ENCODE measurements at places on chromosomes 5 and 9.

- DNase-seq: no peak
Observed at GRCh38 chr5:167908606-167909005, 382.8 kb upstream of the WWC1 start.

- no peak for DNase-seq
Observed at GRCh38 chr5:57386958-57387357, 95.7 kb downstream of the ACTBL2 start.

GRCh38 chr5:156383510-156384265 lies 56.7 kb downstream of the SGCD start:
- DNase-seq: no peak

- DNase-seq: peak; percentile 18
Observed at GRCh38 chr9:79572032-79572607, 355 bp downstream of the TLE4 start.

- no peak for DNase-seq
Observed at GRCh38 chr9:134331186-134332025, 5.2 kb downstream of the RXRA start.

- no peak for DNase-seq
Observed at GRCh38 chr5:72122602-72123001, 15.3 kb downstream of the MAP1B start.

- no peak for DNase-seq
Observed at GRCh38 chr5:126355940-126356339, 67.3 kb upstream of the GRAMD2B start.

GRCh38 chr9:124238546-124239140 lies 19.1 kb upstream of the NEK6 start:
- no peak for DNase-seq

DNA sequence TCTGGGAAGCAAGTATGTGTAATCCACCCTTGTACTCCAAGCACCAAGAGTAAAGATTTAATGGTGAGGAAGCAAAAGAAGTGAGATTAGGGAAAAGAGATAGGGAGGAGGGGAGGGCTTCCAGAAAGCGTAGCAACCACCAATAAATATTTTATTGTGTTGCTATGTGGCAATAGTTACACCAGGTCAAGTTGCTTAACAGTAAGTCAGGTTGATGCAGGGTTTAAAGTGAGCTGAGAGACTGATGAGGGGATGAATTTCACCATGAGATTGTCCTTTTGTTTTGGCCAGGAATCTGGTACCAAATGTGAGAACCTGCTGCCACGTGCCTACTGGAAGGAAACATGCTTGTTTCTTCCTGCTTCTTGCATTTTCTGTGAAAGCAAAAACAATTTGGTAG lies 62.7 kb downstream of the PCSK5 start:
- DNase-seq: no peak

GRCh38 chr9:81832571-81833285 lies 95.5 kb upstream of the SPATA31D4 start:
- no peak for DNase-seq

GRCh38 chr5:98816582-98817222 lies 43.2 kb downstream of the RGMB start:
- no peak for DNase-seq

- no peak for DNase-seq
Observed at GRCh38 chr5:167678481-167678880, 613.0 kb upstream of the WWC1 start.

GRCh38 chr5:17315710-17316221 lies 98.3 kb downstream of the BASP1 start:
- no peak for DNase-seq

DNA sequence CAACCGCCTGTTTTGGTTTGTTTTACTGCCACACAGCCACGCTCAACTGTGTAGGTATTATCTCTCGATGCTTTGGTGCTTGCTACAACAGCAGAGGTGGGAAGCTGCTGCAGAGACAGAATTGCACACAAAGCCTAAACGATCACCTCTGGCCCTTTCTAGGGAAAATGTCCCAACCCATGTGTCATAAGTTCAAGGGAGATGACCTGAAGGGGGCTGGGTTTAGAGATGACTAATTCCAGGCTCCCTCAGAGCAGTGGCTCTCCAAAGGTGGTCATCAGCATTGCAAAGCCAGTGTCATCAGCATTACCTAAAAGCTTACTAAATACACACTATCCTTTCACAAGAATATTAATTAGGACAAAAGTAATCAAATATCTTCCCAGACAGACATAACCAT lies 10.9 kb downstream of the ZNF622 start:
- DNase-seq: no peak

DNA sequence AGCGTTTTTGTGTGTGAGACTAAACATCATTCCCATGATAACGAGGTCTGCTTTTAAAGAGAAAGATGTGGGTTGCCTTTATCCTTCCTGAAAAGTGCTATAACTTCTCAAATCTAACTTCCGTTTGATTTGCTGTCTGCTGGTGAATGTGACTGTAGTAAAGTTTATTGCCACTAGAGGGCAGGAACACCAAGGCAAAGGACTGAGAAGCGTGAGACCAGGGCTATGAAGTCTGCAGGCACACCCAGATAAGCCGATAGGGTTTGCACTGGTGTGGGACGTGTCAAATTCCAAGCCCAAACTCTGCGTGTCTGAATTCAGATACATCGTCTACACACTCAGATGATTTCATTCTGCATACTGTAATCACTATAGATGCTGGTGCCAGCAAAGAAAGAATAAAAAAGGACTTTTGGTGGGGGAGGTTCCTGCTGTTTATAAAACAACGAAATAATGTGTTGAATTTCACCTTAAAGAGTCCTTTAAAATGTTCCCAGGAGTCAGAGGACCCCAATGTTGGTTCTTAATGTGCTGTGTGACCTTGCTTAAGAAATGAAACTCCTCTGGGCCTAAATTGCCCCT lies 87.2 kb downstream of the PTTG1 start:
- DNase-seq: peak; percentile 83

GRCh38 chr5:63931836-63932235 lies 30.4 kb downstream of the HTR1A start:
- no peak for DNase-seq

GRCh38 chr9:78582821-78583220 lies 285.9 kb downstream of the PSAT1 start:
- no peak for DNase-seq

- peak; percentile 39 for DNase-seq
Observed at GRCh38 chr5:157689942-157690689, 18.8 kb downstream of the C5orf52 start.

DNA sequence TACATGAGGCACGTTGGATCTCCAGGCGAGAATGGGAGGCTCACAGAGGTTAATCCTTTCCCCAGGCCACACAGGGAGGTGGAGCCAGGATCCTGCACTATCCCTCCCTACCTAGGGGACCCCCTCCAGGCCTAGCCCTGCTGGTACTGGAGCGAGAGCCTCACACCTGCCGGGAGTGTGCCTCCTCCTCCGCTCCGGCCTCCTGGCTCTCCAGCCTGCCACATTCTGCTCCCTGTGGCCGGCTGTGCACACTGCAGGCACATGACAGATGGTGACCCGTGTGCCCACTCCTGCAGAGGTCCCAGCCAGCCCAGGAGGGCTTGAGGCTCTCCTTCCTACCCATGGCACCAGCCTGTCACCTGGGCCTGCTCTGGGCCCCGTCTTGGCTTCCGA lies 93.4 kb downstream of the RXRA start:
- no peak for DNase-seq

GRCh38 chr5:94969174-94969573 lies 315.7 kb downstream of the MCTP1 start:
- no peak for DNase-seq

DNA sequence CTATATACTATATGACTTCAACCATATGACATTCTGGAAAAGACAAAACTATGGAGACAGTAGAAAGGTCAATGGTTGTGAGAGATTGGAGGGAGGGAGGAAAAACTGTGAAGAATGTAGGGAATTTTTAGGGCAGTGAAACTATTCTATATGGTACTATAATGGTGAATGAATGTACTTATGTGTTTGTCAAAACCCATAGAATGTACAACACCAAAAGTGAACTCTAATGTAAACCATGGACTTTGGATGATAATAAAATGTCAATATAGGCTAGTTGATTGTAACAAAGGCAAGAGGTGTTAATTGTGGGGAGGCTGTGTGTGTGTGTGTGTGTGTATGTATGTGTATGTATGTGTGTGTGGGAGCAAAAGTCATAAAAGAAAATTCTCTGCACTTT lies 10.8 kb upstream of the STOM start:
- DNase-seq: no peak

DNA sequence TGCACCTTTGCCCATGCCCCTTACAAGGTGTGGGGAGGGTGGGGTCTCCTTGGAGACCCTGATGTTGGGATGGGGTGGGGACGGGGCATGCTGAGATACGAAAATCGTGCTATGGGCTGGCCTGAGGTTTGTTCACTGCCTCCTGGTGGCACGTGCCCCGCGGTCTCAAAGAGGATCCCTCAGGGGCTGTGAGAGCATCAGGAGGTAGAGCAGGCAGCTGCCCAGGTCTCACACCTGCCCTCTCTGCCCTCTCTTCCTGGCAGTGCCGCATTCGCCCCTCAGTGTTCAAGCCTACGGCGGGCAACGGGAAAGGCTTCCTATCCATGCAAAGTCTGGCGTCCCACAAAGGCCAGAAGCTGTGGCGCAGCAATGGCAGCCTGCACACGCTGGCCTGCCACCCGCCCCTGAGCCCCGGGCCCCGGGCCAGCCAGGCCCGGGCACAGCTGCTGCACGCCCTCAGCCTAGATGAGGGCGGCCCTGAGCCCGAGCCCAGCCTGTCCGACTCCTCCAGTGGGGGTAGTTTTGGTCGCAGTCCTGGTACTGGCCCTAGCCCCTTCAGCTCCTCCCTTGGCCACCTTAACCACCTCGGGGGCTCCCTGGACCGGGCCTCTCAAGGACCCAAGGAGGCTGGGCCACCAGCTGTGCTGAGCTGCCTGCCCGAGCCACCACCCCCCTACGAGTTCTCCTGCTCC lies 6.7 kb downstream of the N4BP3 start:
- no peak for DNase-seq

DNA sequence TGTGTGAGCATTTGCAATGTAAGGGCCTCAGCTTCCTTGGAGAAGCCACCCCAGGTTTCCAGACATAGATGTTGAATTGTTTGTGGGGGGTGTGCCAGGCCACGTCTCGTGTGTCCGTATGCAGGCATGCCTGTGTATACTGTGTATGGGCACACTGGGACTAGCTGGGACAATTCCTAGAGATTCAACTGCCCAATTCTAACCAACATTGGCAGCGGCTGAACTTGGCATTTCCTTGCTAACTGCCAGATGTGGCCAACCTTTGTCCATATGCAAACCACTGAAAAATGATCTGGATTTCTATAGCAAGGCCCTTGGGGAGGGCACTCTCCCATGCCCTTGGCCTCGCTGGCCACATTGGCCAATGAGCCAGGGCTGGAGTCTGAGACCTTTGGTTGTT lies 50.3 kb downstream of the SAR1B start:
- no peak for DNase-seq

DNA sequence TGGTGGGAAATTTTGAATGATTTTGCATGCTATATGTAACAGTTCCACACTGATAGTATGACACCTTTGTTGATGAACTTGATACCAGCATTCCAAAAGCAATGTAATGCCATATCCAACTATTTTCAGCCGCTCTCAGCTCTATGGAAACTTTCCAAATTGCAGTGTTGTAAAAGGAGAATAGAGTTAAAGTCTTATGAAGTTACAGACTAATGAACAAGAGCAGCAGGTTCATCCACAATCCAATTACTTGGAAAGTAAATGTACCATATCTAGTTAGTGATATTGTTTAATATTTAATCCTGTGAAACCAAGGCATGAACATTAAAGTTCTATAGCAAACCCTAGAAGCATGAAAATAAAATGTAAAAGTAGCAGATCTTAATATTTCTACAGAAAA lies 418.2 kb downstream of the TUSC1 start:
- no peak for DNase-seq

DNA sequence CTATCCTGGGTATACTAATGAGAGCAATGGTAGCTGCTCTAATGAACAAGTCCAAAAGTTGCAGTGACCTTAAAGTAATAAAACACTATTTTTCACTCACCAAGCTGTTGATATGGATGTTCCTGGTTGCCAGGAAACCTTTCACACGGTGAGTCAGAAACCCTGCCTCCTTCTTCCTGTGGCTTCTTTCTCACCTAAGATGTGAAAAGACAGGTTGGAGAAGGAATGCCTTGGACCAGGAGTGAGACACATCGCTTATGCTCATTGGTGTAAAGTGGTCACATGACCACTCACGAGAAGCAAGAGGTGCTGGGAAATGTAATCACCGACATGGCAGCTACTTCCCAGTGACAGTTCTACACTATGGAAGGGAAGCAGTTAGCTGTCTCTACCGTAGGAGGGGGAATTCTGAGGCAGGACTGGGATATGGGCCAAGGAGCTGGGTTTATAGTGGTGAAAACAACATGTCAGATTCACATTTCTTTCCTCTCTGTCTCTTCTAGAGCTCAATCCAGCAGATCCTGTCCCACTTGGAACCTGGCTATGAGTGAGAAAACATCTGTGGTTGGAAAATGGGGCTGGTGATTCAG lies 320.4 kb upstream of the KLF4 start:
- no peak for DNase-seq

DNA sequence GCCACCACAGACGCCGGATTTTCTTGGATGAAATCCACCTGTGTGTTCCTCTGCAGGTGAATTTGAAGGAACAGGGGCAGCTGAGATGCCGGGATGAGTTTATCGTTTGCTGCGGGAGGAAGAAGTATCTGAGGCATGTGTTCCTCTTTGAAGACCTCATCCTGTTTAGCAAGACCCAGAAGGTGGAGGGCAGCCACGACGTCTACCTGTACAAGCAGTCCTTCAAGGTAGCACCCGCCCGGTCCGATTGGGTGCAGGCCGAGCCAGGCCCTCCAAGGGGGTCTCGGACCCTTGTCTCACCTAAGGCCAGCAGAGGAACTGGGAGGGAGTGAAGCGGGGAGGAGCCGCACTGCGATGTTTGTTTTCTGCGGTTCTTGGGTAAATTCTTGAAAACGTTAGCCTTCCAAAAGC lies 18.4 kb upstream of the LRRC14B start:
- no peak for DNase-seq

- DNase-seq: peak; percentile 64
Observed at GRCh38 chr9:124894741-124895170, 32.8 kb downstream of the ARPC5L start.

DNA sequence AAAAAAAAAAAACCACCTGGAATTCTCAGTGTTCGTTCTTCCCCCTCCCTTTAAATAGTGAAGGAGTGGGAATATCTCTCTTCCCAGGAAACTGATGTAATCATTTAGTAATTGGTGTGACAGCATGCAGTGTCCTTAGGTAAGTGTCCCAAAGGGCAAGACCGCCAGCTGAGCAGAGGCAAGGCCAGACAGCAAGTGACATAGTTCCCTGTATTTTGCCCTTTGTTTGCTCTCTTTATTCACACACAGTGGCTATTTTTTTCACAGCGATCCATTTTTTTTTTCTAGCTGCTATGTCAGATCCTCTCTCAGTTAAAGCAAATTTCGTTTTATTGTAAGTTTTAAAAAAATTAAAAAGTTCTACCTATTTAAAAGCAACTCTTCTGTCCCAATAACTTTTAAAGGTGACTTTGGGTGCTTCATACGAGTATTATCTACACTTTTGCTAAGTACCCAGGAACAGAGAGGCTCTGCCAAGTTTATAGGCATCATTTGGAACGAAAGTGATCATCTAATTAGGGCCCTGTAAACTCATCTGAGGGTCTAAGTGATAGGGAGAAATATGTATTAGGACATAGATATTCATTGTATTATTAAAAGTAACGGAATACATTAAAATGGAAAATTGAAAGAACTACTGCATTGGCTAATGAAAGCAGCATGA lies 98.2 kb upstream of the ALDH1A1 start:
- no peak for DNase-seq
